ENCODE measurements at places on chromosomes 13 and 19.
A peak's percentile ranks its signal among the peaks of the same experiment; 100 is the strongest.

- no peak for DNase-seq
Measured at GRCh38 chr13:48896312-48896711, 79.4 kb upstream of the FNDC3A start.

GRCh38 chr19:42099336-42099925 is 23.5 kb downstream of the ZNF574 start:
- no peak for DNase-seq

GRCh38 chr13:43878892-43879754 is at the start of gene CCDC122:
TSS of gene CCDC122 (minus strand) at chr13:43879740. CDS start at chr13:43869376, 10,364 bp downstream.
- peak; percentile 74 for DNase-seq

- DNase-seq = no peak
Measured at GRCh38 chr13:92830821-92831220, 395.8 kb upstream of the GPC6 start.

DNA sequence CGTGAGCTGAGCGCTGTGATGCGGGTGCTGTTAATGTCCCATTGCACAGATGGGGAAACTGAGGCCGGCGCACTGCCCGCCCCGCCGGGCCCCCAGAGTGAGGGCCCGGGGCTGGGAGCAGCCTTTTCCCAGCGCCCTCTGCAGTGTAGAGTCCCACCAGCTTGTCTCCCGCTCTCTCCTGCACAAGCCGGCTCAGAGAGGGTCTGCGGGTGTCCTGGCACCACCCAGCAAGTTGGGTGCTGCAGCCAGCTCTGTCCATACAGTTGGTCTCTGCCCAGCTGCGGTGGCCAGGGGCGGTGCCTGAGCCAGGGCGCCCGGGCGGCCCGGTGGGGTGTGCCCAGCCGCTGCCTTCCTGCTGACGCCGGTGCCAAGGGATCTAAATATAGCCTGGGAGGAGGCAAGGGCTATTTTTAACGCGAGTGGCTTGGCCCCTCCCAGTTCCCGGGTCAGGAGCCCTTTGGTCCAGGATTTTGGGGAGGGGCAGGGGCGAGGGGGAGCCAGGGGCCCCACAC is 19.3 kb downstream of the GADD45B start:
- peak; percentile 26 for DNase-seq

All from activated CD4-positive, alpha-beta T cell treated with anti-CD3 and anti-CD28 coated beads, Interleukin-2, amount 10 ng/mL, durations not matched to agents 7 days and 5 days (primary cell).